ENCODE measurements at places on chromosomes 3 and 15.

GRCh38 chr3:101809178-101810021, 30.4 kb downstream of the NXPE3 start:
- DNase-seq, result no peak

DNA sequence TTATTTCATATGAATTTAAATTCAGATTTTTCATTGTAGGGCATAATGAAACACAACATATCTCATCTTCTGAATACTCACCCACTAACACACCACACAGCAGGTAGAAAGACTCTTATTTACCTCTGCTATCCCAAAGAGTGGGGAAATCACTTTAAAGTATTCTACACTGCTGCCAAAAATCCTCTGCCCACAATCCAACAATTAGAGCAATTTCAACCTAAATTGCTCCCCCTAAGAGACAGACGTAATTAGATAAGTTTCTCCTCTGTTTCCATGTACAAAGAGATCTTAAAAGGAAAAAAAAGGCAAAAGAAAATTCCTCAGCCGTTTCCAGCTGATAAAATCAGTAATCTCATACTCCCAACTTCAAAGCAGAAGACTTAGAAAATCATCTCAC, 331.8 kb downstream of the ERC2 start:
- no peak for DNase-seq

DNA sequence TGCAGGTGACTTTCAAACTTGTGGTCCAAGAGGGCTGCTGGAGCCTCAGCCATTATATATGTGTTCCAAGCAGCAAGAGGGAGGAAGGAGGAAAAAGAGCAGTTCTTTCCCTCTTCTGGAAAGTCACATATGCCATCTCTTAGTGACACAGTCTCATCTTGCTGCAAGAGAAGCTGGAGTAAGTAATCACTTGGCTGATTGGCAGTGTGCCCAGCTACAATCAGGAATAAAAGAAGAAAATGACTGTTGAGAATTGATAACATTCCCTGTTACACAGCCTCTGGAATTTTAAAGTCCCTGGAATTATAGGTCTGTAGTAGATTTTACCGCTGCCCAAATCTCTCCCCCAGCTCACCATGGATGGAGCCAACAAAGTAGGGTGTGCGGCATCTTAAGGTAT, 31.4 kb upstream of the LYZL4 start:
- DNase-seq, result no peak

DNA sequence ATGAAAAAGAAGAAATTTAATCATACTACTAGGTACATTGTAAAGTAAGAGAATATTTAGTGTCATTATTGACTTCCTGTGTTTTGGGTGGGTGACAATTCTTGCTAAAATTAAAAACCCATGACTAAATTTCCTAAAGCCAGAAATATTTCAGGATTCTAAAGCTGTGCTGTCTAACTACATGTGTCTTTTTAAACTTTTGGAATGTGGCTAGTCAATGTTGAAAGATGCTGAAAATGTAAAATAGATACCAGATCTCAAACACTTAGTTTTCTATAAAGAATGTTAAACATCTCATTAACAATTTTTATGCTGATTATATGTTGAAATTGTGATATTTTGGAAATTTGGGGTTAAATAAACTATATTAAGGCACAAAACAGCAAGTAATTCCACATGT, 308.9 kb upstream of the TMCO5A start:
- no peak for DNase-seq

DNA sequence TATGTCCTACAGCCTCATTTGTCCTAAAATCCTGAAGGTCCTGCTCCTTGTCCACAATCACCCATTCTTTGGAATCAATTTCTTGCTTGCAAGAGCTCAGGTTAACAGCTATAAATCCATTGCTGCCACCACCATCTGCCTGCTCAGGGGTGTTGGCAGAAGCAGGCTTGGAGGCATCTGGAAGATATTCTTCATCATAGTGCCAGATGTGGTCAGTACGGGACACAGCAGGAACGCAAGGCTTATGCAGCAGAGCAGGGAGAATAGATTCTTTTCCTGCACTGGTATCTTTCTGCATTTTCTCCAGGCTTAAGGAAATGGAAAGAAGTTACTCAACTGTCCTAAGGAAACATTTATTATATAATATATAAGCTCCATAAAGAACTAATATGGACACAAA, 38.5 kb upstream of the CDAN1 start:
- DNase-seq, result no peak

DNA sequence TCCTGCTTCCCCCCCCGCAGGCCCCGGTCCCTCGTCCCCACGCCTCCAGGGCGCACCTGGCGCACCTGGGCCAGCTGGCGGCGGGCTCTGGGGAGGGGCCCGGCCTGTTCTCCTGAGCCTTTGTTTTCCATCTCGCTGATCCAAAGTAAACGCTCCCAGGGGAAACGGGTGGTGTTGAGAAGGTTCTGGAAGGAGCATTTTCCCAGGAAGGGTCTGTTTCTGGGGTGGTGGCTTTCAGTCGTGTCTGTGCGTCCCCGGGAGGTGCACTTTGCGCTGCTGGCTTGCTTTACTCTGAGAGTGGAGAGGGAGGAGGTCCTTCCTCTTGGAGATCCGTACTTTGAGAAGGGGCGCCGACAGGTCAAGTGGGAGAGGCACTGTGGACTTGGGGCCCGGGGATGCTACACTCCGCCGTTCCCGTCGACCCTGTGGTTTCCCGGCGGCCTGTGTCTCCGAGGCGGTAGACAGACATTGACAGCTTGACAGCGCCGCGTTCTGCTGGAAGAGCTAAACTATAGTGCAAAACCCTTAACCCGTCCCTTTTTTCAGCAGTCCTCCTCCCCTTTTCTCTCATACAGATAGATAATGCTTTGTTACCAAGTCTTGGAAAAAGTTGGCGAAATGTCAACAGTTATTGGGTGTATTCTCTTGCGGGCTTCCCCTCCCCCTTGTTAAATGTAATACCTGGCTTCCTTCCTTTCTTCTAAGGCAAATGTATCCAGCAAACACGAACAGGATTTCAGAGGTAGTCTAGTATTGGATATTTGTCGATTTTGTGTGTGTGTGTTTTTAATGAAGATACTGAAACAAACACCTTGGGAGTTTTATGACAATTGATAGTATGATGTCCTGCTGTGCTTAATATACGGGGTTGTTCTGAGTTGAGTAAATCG, 6.5 kb downstream of the TPM1 start:
- DNase-seq, result peak; percentile 8

GRCh38 chr3:62462104-62462762, 88.9 kb upstream of the FEZF2 start:
- DNase-seq, result no peak

GRCh38 chr3:16761571-16761970, 123.2 kb upstream of the PLCL2 start:
- no peak for DNase-seq

GRCh38 chr3:71258116-71258515, 325.4 kb downstream of the FOXP1 start:
- no peak for DNase-seq

DNA sequence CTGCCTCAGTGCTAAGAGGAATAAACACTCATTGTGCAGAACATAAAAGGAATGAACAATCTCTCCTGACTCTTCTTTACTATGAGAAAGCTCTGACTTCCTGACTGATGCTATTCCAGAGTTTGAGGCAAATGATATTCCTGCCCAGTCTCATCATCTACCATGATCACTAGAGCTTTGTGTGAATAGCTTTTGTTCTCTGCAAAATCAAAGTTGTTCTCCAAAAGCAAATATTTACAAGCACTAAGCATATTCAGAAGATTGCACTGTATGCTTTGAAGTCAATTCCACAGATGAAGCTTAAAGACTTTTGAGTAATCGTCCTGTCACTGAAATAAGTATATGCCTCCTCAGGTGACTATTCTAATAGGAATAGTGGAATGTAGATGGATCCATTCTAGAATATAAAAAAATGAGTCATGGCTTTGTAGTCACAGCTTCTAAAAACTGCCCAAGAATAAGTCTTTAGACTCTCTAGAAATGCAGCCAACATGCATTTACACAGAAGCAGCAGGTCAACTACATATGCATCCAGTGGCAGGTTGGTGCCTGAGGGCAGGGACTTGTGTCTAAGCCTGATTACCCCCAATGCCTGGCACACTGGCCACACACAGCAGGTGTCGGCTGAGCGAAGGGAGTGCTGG, 34.6 kb downstream of the TNFAIP8L3 start:
- DNase-seq, result no peak

GRCh38 chr15:32886459-32886858, 168.7 kb downstream of the GREM1 start:
- DNase-seq, result no peak

DNA sequence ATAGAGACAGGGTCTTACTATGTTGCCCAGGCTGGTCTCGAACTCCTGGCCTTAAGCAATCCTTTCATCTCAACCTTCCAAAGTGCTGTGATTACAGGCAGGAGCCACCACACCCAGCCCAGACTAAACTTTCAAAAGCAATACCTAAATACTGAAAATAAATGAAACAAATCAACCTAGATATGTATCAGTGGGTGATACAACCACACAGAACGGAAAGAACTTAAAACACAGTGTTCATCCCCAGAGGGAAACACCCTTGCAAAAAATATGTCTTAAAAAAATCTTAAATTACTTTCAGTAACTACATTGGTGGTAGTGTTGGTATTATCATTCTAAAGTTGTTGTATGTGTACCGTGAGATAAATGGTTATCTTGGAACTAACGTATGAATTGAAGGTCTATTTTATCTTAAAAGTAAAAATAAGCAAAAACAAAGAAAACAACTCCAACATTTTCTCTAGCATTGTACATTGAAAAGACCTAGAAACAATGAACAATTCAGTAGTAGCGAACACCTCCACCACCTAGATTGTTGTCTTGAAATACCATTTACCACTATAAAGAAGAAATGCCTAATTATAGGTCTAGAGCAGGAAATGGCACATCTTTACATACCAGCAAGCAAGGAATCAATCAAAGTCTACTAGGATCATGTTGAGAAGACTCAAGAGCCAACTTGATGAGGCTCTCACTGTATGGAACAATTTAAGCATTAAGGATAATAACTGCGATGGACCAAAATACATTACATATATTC, 24.7 kb downstream of the SLTM start:
- no peak for DNase-seq

All from stimulated activated CD8-positive, alpha-beta memory T cell treated with anti-CD3 and anti-CD28 coated beads, Interleukin-7, amount 100 ng/mL, for 1 hour (primary cell).